Endothelial cell (in vitro differentiated cells): ENCODE measurements at places on chromosomes 13 and 19. TPM values are rescaled to one million over a fixed set of nuclear protein-coding genes. Genes with fewer than 3 reads are reported as not detected.

DNA sequence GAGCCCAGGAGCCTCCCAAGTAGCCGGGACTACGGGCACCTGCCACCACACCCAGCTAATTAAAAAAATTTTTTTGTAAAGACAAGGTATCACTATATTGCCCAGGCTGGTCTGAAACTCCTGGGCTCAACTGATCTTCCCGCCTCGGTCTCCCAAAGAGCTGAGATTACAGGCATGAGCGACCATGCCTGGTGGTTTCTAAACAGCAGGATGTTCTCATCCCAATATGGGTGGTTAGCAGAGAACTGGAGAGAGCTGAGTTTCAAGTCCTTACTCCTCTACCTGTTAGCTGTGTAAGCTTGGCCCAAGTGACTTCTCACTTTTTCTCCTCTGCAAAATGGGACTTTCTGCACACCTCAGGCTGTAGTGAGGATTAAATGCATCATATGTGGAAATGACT, 8.0 kb downstream of the TMEM91 start:
- no peak for DNase-seq

ZSCAN1 gene
- not detected for total RNA-seq

- peak; percentile 33 for DNase-seq
These were observed 190.5 kb downstream of the URI1 start for GRCh38 chr19:30132343-30133075.

DNA sequence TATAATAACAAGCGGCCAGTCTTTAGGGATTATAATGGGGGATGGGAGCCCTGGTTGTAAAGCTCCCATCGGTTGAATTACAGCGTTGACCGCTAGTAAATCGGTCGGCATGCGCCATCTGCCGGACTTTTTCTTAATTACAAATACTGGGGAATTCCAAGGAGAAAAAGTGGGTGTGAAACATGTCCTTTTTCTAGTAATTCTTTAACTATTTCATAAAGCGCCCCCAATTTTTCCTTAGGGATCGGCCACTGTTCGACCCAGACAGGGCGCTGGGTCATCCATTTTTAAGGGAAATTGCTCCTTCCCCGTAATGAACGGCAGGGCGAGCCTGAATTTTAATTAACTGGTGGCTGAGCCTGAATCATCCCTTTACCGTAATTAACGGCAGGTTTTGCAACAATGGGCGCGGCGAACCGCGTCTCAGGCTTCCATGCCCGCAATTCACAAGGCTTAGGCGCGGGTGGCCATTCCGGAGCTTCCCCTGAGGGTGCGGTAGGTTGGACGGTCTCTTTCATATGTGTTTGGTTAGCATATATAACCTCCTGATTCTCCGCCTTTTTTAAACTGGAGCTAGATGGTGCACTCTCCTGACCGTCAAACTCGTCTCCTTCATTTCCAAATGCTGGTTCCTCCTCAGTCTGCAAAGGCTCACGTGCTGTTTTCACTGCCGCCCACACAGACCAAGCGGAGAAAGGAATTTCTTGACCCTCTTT, 30.2 kb upstream of the EVI5L start:
- peak; percentile 82 for DNase-seq
